ENCODE measurements at places on chromosomes 6 and 20.

- DNase-seq: no peak
Observed at GRCh38 chr20:12252793-12253192, 335.1 kb downstream of the BTBD3 start.

DNA sequence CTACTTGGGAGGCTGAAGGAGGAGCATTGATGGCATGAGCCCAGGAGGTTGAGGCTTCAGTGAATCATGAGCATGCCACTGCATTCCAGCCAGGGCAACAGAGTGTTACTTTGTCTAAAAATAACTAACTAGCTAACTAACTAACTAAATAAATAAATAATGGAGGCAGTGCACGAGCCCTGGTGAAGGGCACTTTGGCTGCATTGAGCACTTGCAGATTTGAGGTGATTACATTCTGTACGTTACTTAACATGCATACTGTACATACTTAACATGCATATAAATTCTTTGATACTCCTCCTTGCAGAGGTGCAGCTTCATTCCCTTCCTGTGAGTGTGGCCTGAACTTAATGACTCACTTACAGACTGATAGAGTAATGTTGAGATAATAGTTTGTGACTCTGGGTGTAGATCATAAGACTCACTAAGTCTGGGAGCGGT lies 10.7 kb downstream of the HLA-A start:
- DNase-seq: peak; percentile 46

DNA sequence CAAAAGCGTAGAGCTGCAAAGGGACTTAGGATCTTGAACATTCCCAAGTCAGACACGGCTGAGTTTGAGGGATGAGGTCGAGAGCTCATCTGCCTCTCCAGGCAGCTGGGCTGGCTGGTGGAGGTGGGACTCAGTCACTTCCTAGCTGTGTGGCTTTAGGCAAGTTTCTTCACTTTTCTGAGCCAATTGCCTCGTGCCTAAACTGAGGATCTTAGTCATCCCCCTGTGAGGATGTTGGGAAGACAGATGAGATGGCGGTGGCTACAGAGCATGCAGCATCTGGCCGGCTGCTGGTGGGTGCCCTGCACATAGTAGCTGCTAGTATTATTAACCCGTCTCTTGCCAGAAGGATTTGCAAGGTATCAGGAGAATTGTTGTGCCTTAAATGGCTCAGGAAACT lies 27.5 kb downstream of the TFAP2C start:
- no peak for DNase-seq

GRCh38 chr6:76441875-76442274 lies 369.4 kb upstream of the IMPG1 start:
- no peak for DNase-seq

GRCh38 chr6:93550551-93551276 lies 131.4 kb upstream of the EPHA7 start:
- DNase-seq: no peak

- peak; percentile 88 for DNase-seq
Observed at GRCh38 chr20:50788045-50788991, 6.5 kb upstream of the BCAS4 start.

GRCh38 chr6:22556266-22556665 lies 13.1 kb upstream of the HDGFL1 start:
- DNase-seq: no peak

GRCh38 chr20:53829724-53830521 lies 236.3 kb upstream of the ZNF217 start:
- peak; percentile 48 for DNase-seq

DNA sequence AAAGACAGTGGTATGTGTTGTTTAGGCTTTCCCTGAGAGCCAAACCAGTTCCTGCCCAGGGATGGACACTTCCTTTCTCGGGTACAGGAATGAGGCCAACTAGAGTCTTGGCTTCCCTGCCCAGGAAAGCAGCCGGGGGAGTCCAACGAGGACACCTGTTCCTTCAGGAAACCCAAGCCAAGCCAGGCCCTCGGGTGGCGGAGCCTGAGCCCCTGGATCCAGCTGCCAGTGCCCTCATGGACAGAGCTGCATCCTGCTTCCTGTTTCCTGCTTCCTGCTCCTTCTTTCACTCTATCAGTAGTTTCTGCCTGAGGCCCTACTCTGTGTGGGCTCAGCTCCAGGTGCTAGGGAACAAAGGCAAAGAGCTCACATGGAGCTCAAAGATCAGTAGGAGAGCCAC lies 7.9 kb upstream of the SIRPA start:
- DNase-seq: no peak

DNA sequence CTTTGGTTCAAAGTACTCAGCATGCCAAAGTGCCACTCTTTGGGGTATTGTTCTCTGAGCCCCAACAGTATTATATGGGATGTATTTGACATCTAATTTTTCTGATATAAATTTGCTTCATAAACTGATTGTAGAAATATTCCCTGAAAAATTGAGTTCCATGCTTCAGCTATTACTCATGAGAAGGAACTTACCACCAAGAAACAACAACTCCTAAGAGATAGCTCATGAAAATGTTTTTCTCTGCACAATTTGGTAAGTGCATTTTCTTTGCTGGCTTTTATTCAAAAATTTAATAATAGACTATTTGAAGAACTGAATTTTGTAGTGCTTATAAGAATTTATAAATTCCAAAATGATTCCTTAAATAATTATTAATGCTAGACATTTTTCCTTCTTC lies 12.8 kb upstream of the TPD52L1 start:
- DNase-seq: no peak

GRCh38 chr20:49948809-49949507 lies 12.8 kb downstream of the RNF114 start:
- DNase-seq: no peak

DNA sequence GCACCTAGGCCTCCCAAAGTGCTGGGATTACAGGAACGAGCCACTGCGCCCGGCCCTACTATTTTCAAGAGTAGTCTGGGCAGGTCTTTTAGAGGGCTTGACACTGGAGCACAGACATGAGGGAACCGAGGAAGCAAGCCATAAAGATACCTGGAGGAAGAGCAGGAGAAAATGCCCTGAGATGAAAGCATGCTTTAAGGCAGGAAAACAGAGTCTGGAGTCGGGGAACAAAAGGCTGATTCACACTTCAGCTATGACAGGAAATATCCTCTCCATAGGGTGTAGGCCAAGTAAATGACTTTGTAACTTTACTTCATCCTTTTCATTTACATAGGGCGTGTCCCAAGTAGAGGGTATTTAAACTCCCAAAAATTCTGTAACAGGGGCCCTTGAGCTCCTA lies 4.3 kb upstream of the SERINC3 start:
- peak; percentile 41 for DNase-seq

GRCh38 chr20:37615340-37616109 lies 78.3 kb upstream of the CTNNBL1 start:
- DNase-seq: peak; percentile 71

GRCh38 chr20:48384147-48384818 lies 443.5 kb downstream of the PREX1 start:
- DNase-seq: no peak

- no peak for DNase-seq
Observed at GRCh38 chr6:26372308-26373144, 7.5 kb downstream of the BTN3A2 start.

- no peak for DNase-seq
Observed at GRCh38 chr20:62860391-62860923, 1.2 kb downstream of the TCFL5 start.

- DNase-seq: no peak
Observed at GRCh38 chr20:49794336-49795134, 18.1 kb upstream of the SLC9A8 start.

GRCh38 chr6:132607544-132608233 lies 16.4 kb downstream of the TAAR2 start:
- DNase-seq: no peak

GRCh38 chr20:33681728-33682353 lies 4.3 kb downstream of the E2F1 start:
- DNase-seq: no peak

DNA sequence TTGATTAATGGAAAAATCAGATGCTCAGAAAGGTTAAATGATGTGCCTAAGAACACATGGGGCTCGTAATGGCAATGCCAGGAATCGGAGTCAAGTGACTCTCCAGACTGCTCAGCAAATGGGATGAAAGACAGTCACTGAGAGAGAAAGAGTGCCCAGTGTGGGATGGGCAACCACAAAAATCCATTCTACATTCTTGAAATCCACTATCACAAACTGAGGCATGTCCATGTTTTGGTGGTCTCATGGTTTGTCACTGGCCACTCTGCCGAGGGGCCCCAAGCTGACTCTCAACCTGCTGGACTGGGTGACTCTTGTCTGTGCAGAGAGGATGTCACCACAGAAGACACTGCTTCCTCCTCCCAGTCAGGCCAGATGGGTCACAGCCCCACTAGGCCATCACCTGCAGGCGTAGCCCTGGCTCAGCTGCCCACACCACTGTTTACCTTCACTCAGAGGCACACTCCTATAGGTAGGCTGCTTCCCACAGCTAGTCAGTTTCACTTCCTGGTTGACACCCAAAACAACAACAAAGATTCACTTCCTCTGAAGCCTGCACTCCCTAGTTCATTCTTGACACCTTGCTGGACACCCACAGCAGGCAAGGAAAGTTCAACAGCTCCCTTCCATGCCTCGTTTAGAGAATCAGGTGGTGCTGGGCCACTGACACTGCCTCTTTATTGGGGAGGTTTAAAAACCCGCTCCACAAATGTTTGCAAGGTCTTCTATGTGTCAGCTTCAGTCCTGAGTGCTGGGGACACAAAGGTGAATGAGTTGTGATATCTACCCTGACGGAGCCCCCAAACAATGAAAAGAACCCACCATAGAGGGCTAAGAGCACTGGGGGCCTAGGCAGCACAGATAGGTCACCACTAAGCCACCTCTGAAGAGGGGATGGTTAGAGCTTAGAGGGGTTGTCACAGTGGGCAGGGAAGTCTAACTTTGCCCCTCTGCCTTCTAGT lies 21.7 kb downstream of the MAP1LC3A start:
- no peak for DNase-seq

DNA sequence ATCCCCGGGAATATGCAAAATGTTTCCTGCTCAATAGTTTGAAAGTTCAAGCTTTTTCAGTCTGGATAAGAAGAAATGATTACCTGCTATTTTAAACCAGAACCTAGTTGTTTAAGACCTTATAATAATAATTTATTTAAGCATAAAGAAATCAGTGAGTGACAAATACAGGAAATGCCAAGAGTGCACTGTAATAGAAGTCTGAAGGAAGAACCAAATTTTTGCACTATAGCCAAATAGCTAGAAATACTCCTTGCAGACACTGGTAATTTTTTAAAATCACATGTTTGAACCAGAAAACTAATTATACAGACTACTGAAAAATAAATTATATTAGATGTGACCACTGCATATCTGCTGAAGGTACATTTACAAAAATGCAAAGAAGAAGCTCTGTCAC lies 93.2 kb downstream of the MMS22L start:
- DNase-seq: no peak

DNA sequence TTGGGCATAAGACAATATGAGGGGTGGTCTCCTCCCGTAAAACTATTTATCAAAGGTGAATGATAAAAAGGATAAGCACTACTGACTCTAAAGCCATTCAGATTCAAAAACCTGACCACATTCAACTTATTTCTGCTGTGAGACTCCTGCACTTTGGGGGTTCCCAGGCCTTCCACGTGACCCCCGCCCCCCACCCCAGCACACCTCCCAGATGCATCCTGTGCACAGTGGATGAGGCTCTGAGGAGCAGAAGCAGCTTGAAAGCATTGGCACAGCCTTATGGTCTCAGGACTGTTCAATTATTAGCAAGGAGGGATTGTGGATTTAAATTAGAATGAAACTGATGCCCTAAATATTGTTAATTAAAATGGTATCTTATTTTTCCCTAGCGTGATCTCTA lies 55.1 kb upstream of the SAMD5 start:
- no peak for DNase-seq

GRCh38 chr6:12637960-12638641 lies 78.5 kb upstream of the PHACTR1 start:
- peak; percentile 40 for DNase-seq

- no peak for DNase-seq
Observed at GRCh38 chr20:11851646-11852045, 66.0 kb upstream of the BTBD3 start.

- peak; percentile 80 for DNase-seq
Observed at GRCh38 chr20:39190666-39191570, 228.8 kb downstream of the DHX35 start.

DNA sequence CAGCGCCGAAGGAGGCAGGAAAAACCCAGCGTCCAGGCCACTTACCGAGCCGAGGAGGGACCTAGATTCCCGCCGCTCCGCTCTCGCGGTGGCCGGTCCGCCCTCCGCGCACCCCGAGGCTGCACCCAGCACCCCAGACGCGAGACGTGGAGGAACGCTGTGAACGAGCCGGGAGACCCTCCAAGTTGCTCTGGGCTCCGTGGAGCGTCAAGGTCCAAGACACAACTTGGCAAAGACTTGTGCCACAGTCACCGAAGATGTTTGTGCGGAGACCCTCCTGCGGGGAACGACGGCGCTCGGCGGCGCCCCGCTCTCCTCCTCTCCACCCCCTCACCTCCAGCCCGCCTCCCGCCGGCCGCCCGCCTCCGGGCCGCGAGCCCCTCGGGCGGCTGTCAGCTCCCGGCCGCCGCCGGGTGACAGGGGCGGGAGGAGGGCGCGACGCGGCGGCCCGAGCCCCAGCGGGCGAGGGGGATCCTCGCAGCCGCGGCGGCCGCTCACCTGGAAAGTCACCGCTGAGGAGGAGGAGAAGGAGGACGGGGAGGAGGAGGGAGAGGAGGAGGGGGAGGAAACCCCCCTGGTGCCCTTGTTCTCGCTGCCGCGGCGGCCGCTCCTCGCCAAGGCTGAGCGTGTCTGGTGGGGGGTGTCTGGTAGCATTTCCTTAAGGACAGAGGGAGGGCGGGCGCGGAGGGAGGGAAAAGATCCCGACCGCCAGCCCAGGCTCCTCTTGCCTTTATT lies 637 bp upstream of the HIVEP2 start:
- peak; percentile 27 for DNase-seq

DNA sequence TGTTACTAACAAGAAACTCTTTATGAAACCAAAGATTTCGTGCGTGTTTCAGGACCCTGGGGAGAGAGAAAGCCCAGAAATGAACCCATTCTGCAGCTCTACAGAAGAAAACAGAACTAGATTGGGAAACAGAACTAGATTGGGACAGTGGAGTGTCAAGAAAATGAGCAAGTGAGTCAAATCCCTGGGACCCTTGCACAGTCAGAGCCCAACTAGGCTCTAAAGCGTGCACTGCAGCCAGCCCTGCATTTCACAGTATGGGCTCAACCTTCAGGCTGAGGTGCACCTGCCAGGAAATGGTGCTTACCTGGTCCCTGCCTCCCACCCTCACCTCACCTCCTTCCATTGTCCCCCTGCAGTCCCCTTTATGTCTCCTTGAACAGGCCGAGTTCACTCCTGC lies 39.7 kb downstream of the BFSP1 start:
- no peak for DNase-seq

GRCh38 chr6:46376562-46377061 lies 114.6 kb downstream of the RCAN2 start:
- no peak for DNase-seq

GRCh38 chr6:42249279-42249678 lies 31.6 kb upstream of the MRPS10 start:
- no peak for DNase-seq

GRCh38 chr20:54108326-54108642 lies 37.9 kb upstream of the BCAS1 start:
- peak; percentile 46 for DNase-seq

- no peak for DNase-seq
Observed at GRCh38 chr20:36104856-36105255, 49.7 kb upstream of the EPB41L1 start.

- DNase-seq: no peak
Observed at GRCh38 chr20:54190217-54190616, 16.4 kb upstream of the CYP24A1 start.

- DNase-seq: no peak
Observed at GRCh38 chr6:30847421-30847970, 36.8 kb upstream of the DDR1 start.

Data from A549 (cell line).